ENCODE measurements at places on chromosomes 13 and 19.

DNA sequence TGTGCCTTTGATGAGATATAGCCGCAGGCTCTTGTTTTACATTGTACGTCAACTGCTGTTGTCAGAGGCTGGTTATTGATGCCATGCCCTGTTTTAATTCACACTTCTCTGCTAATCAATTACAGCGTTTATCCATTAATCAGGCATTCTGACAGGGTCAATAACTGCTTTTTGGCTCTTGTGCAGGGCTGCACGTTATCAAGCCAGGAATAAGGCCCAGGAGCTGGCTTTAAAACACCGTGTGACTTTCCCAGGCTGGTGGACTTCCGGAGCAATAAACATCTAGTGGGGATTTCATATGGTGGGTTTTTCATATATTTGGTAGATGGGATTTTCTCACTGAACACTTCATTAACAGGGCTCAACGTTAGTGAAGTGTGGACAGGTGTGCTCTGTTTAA lies 221.7 kb downstream of the TM9SF2 start:
- DNase-seq: no peak

DNA sequence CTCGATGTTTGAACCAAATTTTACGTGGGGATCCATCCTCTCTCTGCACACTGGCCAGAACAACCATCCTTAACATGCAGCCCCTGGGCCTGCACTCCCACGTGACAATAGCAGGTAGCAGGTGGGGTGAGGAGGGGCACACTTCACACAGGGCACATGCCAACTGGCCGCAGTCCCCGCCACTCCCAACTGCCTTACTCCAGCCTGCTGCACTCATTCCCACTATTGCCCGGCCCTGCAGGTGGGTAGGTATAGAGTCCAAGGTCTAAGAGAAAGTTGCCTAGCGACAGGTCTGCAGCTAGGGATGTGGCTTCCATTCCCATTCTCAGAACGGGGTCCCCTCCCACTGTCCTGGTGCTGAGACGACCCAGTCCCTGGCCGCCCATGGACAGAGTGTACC lies 18.0 kb downstream of the VRK3 start:
- no peak for DNase-seq

- peak; percentile 66 for DNase-seq
Observed at GRCh38 chr19:7868671-7869452, 5.3 kb downstream of the PRR36 start.

DNA sequence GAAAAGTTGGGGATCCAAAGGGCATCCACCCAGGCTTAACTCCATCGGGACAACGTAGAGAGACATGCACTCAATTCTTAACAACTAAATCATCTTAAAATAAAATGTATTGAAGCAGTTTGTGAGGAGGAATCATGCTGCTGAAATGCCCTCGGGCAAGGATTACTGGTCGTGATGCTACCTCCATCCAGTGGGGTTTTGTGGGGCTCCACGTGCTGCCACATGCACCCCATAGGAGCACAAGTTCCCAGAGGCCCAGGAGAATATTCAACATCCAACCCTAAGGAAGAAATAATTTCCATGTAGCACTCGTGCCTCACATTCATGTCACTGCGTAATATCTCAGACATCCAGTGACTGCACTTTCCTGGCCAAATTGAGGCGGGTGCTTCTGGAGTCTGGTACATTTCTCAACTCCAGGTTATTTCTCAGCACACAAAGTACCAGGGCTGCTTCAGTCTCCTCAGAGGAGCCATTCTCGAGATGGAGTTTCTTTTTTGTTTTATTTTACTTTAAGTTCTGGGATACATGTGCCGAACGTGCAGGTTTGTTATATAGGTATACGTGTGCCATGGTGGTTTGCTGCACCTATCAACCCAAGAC lies 429.8 kb downstream of the FOXO1 start:
- DNase-seq: no peak

GRCh38 chr13:38763446-38764381 lies 76.8 kb downstream of the FREM2 start:
- DNase-seq: no peak

DNA sequence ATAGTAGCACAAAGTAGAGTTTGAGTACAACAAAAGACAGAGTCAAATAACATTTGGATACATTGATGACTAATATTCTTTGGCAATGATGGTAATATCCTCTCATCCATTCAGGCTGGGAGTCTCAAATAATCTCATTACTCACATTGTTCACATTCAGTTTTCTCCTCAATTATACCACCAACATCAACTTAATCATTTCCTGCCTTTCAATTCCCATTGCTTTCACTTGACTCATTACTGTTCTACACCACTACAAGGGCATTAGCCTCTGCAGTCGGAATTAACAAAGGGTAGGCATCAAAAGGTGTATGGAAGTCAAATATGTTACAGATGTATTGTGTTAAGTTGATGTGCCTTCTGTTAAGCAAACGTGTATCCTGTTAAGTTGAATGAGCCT lies 518.4 kb upstream of the SLITRK1 start:
- no peak for DNase-seq

- DNase-seq: peak; percentile 65
Observed at GRCh38 chr19:41409288-41409687, 11.7 kb downstream of the BCKDHA start.

DNA sequence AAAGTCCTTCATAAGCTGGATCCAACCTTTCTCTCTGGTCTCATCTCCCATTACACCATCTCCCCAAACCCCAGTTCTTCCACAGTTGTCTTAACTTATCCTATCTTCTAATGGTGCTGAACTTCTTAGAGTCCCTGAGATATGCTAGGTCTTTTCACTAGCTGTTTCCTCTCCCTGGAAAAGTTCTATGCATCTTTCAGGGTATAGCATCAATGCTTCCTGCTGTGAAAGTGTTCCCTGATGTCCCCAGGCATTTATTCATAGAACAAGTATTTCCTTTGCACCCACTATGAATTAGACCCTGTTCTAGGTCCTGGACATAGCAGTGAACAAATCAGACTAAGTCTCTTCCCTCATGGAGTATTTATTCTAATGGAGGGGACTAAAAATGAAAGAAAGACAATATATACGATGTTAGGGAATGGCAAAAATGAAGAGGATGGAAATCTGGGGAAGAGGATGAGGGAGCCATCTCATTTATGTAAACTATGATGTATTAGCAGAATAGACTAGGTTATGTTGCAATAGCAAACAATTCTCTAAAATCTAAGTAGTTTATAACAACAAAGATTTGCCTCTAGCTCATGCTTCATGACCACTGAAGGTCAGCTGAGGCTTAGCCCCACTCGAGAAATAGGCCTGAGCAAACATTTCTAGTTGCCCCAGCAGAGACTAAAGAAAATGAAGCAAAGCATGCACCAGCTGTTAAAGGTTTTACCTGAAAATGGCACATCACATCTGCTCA lies 120.0 kb downstream of the CYSLTR2 start:
- no peak for DNase-seq

DNA sequence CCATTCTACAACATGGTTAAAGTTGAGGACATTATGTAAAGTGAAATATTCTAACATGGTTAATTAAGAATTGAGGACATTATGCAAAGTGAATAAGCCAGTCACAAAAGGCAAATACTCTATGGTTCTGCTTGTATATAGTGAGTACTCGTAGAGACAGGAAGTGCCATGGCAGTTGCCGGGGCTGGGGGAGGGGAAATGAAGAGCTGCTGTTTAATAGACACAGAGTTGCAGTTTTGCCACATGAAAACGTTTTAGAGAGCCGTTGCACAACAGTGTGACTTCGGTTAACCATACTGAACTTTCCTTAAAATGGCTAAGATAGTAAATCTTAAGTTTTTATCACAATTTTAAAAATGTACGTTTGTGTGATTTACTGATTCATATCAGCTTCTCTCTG lies 176.9 kb downstream of the SHISA2 start:
- DNase-seq: no peak

- no peak for DNase-seq
Observed at GRCh38 chr13:22128441-22129408, 457.9 kb downstream of the FGF9 start.

- DNase-seq: no peak
Observed at GRCh38 chr13:48560657-48561337, 27.9 kb upstream of the RCBTB2 start.

- DNase-seq: no peak
Observed at GRCh38 chr19:377801-378581, 31.0 kb downstream of the C2CD4C start.

- DNase-seq: no peak
Observed at GRCh38 chr19:48372904-48373303, 8.7 kb downstream of the SYNGR4 start.

DNA sequence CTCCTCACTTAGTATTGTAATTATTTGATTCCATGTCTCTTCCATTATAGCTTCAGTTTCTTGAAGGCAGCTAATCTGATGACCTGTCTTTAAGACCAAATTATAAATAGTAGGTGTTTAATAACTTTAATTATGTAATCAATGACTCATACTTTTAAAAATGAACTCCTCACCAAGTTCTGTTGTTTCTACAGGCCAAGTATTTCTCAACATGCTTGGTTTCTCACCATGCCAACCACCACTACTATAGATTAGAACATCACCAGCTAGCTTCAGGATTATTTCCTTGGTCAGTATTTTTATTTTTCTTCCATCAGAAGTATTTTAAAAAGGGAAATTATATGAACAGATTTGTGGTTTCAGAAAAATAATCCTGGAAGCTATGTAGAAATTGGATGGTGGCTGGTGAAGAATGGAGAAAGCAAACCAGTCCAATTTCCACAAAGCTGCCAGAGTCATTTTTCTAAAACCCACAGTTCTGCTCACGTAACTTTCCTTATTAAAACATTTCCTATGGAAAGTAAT lies 237.7 kb upstream of the DACH1 start:
- no peak for DNase-seq

- peak; percentile 95 for DNase-seq
Observed at GRCh38 chr19:55516878-55517620, 19.9 kb downstream of the SBK2 start.

DNA sequence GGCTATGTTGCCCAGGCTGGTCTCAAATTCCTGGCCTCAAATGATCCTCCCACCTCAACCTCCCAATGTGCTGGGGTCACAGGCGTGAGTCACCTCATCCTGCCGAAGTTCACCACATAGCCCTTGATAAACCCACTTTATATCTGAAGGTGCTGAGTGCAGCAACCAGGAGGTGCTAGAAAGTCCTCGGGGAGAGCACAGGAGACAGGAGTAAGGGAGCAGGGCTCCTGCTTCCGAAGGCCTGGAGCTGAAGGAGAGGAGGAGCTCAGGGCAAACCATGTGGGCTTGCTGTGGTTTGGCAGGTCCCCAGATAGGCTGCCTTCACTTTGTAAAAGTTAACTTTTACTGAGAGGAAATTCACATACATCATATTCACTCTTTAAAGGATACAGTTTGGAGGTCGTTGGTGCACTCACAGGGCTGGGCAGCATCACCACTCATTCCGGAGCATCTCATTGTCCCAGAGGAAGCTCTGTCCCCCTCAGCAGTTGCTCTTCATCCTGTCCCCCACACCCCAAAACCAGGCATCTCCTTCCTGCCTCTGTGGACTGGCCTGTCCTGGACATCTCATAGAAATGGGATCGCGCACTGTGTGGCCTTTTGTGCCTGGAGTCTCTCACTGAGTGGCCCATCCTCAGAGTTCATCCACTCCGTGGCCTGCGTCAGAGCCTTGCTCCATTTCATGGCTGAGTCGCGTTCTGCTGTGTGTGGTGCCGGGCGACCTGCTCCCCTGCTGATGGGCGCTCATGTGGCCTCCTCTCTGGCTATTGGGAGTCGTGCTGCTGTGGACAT lies 49.5 kb downstream of the KDM4B start:
- DNase-seq: no peak

- DNase-seq: no peak
Observed at GRCh38 chr13:81326913-81327312, 986.0 kb upstream of the SPRY2 start.

DNA sequence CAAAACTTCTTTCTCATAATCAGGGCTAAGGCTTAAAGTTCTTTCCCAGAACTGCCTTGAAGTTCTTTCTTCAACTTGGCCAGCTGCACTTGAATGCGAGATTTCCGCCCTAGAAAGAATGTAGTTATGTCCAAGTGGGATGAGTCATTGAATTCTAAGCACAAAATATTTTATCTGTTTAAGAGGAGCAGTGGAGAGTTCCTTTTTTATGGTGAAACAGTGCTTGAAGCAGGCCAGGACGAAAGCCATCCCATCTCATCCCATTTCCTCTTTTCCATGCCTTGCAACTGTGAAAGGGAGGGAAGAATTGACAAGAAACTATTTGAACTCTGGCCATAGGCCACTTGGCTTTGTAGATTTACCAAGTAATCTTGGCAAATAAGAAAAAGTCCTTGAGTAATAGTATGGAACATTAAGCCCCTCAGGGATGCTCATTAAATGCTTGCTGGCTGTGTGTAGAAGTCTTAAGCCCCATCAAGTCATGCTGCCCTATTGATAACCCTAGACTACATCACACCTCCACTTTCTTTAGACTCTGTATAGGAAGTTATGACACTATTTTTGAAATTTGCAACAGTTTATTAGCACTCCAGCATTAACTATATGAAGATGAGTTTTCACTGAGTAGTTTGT lies 174.5 kb downstream of the KCTD12 start:
- no peak for DNase-seq

- no peak for DNase-seq
Observed at GRCh38 chr13:113622791-113623490, 35.1 kb downstream of the ATP4B start.

- no peak for DNase-seq
Observed at GRCh38 chr19:17001603-17002183, 24.9 kb downstream of the CPAMD8 start.

DNA sequence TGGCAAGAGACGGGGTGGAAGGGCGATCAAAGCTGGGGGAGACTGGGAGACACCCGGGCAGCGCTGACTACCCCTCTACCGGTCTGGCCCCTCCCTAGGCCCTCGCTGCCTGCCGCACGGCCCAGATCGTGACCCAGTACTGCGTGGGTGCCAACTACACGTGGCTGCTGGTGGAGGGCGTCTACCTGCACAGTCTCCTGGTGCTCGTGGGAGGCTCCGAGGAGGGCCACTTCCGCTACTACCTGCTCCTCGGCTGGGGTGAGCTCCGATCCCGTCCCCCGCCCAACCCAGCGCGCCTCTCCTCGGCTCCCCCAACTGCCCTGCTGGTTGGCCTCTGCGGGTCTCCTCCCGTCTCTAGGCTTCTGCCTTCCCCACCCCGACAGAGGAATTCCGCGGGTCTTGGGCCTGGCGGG lies 8.8 kb downstream of the GIPR start:
- no peak for DNase-seq

GRCh38 chr13:26422036-26422435 lies 135.4 kb upstream of the WASF3 start:
- DNase-seq: no peak

GRCh38 chr19:13461536-13461935 lies 44.7 kb downstream of the CACNA1A start:
- DNase-seq: no peak

DNA sequence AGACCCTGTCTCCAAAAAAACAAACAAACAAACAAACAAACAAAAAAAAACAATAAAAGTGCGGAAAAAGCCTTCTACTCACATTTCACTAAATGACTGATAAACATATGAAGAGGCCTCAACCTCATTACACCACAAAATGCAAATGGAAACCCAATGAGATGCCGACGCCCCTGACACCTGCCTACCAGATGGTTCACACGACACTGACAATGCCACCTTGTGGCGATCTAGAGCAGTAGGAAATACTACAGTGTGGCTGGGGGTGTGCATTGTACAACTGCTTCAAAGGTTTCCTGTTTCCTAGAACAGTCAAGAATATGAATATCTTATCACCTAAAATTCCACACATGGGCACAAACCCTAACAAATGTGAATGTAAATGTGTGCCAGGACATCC lies 14.0 kb downstream of the SCGB2B2 start:
- no peak for DNase-seq
